ENCODE measurements at places on chromosomes 13 and 19.

DNA sequence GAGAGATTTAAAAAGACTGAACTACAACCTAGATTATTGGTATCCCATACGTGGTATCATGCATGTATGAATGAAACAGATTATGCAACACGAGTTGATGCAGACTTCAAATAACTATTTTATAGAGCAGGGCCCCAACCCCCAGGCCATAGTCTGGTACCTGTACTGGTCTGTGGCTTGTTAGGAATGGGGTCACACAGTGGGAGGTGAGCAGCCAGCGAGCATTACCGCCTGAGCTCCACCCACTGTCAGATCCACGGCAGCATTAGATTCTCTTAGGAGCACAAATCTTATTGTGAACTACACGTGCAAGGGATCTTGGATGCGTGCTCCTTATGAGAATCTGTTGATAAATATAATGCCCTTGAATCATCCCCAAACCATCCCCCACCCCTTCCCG, 320.2 kb downstream of the TBC1D4 start:
- DNase-seq: no peak

DNA sequence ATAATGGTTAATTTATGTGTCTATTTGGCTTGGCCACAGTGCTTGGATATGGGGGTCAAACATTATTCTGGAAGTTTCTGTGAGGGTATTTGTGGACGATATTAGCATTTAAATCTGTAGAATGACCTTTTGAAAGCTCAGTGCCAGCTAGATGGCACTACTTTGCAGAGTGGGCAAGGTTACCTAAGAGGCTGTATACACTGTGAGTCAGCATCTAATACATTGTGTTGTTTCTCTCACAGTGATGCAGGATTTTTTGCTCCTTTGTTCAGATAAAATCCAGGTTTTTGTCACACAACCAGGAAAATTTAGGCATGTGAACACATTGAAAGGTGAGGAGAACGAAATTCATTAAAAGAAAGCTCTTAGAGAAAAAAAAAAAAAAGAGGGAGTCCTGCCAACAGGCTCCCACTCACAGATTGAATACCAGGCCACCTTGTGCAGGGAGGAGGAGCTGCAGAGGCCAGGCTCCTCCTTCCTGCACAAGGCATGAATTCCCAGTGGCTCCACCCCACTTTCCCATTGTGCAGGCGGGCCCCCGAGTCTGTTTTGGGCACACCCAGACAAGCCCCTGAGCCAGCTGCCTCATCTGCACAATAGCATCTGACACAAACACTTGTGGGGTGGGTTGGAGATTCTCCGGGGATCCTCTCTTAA, 551.0 kb upstream of the ATXN8OS start:
- DNase-seq: no peak

- DNase-seq: no peak
Observed at GRCh38 chr13:34750078-34750931, 191.8 kb upstream of the NBEA start.

DNA sequence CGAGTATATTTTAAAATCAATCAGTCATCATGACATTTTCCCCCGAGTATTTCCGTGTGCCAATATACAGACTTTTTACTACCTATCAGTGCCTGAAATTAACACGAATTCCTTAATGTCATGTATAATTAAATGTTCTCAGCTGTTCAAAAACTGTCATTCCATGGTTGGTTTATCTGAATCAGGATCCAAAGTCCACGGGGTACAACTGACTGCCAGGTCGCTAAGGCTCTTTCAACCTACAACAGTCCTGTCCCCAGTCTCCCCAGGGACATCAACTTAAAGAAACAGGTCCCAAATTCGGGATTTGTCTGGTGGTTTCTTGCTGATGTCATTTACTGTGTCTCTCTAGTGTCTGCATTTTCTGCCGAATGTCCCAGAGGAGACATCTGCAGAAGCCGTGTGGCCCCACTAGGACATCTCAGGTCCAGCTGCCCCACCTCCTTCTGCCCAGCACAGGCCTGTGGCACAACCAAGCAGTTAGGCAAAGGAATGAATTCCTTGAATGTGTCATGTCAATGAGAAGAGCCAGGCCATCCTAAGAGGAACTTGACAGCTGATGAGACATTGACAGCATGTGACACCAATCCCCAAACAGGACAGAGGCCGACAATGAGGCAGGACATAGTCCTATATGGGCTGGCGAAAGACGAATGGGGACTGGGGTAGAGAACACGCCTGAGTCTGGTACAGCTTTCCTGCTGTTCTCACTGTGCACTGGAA, 109.5 kb downstream of the STK24 start:
- DNase-seq: no peak

DNA sequence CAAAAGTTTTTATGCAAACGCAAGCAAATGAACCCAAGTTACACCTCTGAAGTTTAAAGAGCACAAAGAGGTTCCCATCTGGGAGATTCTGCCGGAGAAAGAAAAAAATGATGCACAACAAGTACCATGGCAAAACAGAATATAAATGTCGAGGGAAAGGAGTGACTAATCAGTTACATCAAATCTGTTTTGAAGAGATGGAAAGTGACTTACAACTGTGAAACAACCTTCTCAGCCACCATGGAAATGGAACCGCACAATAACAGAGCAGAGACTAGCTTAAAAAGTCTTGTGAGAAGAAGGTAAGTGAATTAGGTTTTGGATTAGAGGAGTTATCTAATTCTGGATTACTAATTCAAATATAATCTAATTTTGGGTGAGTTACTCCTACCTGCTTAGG, 2.4 kb downstream of the HSPH1 start:
- no peak for DNase-seq

DNA sequence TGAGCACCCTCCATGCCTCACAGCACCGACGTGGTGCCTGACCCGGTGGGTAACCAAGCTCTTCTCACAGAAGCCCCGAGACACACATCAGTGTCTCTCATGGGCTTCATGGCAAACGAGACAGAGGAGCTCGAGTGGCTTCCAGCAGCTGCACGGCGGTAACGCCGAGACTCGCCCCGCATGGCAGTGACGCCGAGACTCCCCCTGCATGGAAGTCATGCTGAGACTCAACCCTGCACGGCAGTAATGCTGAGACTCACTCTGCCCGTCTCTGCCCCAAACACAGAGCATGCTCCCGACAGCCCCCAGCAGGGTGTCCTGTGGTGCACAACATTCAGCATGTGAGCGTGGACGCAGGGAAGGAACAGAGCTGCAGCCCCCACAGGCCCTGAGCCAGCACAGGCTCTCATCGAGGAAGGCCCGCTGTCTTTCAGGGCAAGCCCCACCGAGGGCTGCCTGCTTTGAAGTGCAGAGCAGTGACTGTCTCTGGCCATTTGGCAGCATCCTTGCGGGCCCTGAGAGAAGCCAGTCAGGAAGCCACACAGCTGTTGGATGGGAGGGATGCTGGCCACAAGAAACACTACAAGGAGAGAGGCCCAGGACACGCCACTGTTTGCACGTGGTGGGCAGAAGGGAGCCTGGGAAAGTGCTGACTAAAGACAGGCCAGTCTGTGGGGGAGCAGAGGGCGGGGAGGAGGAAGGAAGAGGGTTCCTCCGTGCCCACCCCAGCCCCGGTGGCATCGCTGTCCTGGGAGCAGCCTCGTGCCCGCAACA, 9.5 kb downstream of the GAS6 start:
- no peak for DNase-seq

- no peak for DNase-seq
Observed at GRCh38 chr13:93589788-93590187, 363.2 kb downstream of the GPC6 start.

GRCh38 chr13:75180805-75181455, 301.0 kb downstream of the TBC1D4 start:
- DNase-seq: no peak

GRCh38 chr13:87344176-87344575, 327.0 kb upstream of the SLITRK5 start:
- no peak for DNase-seq
